ENCODE measurements at places on chromosomes 7 and 10.

DNA sequence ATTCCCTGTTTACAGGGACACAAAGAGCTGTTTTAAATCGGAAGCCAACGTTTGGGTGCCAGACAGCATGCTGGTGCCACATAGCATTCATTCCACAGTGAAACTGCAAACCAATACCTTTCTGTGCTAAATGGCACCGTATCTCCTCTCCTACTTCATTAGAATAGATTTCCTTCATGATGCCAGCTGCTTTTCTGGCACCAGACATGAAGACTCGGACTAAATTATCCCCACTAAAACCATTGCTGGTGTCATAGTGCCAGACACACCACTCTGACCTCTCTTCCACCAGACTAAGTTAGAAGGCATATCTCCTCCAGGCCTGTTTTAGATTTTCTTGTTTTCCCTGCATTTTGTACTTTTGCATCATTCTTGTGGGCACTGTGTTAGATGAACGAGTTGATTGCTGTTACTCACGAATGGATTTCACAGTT is 155.1 kb downstream of the ETV1 start:
- no peak for DNase-seq

GRCh38 chr7:157760004-157760730 is 423.4 kb downstream of the DNAJB6 start:
- DNase-seq = no peak

DNA sequence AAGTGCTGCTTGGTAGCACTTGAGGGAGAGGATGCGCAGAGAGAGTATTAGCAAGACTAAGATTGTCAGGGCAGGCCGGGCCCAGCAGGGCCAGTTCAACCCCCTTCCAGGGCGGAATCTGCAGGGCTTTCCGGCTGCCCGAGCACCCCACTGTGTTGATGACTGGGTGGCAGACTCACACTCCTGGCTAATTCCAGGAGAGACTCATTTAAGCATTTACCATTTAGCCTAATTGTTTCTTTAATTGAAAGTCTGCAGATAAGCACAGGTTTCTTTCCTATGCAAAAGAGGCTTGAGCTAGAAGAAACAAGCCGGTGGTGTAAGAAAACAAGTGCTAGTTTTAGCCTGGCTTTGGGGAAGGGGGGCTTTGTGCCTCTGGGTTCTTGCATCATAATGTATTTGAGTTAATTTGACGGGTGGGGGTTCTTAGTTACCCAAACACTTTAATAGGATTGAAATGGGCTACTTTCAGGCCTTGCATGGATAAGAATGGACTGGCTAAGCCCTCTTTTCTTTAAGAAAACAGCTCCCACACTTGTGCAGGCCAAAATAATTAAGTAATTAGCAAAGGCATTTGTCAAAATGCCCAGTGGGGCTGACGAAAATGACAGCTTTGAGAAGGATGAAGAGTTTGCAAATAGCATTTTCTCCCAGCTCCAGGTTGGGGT is 201.3 kb downstream of the MYOF start:
- DNase-seq = no peak

- no peak for DNase-seq
Measured at GRCh38 chr7:25087855-25088254, 37.2 kb downstream of the CYCS start.

DNA sequence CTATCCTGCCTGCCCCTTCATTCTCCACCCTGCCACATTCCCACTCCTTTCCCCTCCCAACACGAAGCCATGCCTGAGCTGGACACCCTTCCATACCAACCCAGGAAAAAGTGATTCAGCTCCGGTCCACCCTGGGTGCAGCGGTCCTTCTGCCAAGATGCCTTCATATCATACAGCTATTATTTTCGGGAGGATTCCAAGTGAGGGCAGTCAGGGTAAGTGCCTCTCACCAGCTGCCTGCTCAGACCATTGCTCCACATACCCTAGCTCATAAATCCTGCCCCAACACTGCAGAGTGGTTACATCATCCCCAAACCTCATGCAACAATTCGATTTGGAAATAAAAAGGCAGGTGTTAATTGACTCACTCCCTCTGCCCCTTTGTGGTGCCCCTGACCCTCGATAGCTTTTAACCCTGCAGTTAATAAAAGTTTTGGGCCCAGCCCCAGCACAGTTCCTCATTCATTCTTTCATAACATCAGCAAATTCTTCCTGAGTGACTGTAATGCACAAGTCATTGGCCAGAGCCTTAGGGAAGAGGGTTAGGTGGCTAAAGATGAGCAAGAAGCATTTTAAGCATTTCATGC is 42.6 kb downstream of the ZNF503 start:
- peak; percentile 26 for DNase-seq

- no peak for DNase-seq
Measured at GRCh38 chr10:28316696-28317095, 13.8 kb upstream of the MPP7 start.

GRCh38 chr7:157224627-157225026 is 85.9 kb downstream of the UBE3C start:
- DNase-seq = no peak

DNA sequence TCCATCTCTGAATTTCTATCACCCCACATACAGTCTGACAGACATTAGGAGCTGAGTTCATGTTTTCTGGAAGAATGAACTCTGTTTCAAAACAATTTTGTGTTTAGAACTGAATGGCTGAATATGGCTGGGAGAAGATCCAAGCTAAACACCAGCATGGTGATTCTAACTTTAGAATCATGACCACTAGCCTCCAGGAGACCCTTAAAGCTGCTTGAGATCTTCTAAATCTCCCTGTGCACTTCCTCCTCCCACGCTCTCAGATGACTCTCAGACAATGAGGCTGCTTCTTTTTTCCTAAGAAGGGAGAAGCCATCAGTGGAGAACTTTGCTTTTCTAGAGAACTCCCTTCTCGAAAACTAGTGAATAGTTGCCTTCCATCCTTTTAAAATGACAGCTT is 711.2 kb downstream of the GRID1 start:
- no peak for DNase-seq

GRCh38 chr10:77027141-77027540 is 610.5 kb downstream of the KCNMA1 start:
- no peak for DNase-seq

DNA sequence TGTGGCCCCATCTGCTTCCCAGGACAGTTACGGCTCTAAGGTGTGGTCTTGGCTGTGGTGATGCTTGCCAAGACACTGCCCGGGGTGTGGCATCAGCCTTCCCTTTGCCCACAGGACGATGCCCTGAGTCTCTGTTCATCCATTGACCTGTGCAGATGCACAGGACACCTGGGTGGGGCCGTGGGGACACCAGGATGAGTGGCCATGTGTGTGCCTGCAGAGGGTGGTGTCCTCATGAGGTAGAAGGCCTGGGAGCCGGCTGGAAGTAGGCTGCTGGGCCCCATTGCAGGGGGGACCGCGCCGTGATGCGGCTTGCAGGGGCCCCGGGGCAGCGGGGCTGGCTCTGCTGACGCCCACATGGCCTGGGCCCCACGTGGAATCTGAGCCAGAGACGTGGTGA is 22.4 kb upstream of the PWWP2B start:
- DNase-seq = no peak

DNA sequence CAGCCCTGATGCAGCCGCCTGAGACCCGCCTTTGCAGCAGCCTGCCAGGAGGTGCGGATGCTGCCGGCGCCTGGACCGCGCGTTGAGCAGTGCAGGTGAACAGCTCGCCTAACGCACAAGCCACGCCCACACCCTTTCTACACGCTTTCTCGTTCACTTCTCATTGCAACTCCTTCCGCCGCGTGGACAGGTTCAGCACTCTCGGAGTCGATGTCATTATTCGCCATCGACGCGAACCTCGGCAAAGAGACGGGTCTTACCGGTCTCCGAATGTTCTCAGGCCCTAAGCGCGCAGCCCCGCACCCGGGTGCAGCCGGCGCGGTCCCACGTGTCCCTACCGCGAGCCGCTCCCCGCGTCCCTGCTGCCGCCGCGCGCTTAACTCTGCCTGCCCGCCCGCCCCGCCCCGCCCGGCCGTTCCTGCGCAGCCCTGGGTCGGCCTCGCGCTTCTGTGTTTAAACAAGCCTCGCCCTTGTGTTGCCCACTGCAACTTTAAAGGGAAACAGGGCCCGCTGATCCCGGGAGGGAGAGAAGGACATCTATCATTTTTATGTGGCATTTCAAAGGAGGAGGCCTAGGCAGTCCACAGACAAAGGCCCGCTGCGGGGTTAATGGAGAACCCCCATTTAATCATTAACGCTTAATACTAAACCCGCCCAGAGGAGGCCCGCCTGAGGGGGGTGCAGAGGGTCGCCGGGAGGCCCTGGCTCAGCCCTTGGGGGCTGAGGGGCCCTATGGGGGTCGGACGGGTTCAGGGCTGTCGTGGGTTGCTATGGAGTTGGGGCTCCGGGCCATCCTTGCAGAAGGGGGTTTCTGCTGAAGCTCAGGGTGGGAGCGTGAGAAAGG is 128.5 kb downstream of the WDR11 start:
- DNase-seq = peak; percentile 71

- DNase-seq = no peak
Measured at GRCh38 chr7:155402941-155403340, 55.0 kb upstream of the EN2 start.

GRCh38 chr7:77309714-77310220 is 106.4 kb downstream of the GSAP start:
- DNase-seq = peak; percentile 39

DNA sequence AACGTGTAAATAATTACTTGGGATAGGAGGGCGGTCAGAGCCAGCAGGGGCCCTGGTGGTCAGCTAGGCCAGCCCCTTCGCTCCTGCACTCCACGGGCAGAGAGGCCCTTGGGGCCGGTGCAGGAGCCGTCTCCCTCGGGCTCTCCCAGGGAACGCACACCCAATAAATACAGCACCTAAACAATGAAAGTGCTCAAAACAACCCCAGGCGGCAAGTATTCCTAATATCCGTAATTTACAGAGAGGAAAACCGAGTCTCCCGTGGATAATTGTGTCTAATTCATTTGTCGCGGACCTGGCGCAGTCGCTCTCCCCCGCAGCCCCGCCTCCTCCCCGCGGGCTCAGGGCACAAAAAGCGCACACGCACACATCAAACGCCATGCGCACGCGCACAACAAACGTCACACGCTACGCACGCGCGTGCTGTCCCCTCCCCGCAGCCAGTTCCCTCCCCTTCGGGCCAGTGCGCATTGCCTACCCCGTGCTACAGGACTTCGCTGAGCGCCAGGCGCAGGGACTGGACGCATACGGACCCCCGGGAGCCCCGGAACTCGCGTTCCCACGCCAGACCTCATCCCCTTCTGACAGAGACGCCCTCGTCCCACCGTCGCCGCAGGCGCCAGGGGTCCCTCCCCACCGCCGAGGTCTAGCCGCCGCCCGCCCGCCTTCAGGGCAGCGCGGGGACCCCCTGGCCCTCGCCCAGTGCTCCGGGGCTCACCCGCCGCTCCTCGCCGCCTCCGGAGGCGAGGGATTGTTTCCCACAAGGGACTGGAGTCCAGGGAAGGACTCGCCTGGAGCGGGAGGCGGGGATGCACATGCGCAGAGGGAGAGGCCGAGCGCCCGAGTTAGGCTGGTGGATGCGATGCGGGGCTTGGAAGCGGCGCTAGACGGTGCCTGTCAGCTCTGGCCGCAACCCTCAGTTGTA is at the start of gene ZNF248:
Gene ZNF248 (minus strand): TSS at position 324 of the 925 bp plus-strand sequence. CDS start 1,300 bp downstream, outside the sequence.
- DNase-seq = peak; percentile 96

DNA sequence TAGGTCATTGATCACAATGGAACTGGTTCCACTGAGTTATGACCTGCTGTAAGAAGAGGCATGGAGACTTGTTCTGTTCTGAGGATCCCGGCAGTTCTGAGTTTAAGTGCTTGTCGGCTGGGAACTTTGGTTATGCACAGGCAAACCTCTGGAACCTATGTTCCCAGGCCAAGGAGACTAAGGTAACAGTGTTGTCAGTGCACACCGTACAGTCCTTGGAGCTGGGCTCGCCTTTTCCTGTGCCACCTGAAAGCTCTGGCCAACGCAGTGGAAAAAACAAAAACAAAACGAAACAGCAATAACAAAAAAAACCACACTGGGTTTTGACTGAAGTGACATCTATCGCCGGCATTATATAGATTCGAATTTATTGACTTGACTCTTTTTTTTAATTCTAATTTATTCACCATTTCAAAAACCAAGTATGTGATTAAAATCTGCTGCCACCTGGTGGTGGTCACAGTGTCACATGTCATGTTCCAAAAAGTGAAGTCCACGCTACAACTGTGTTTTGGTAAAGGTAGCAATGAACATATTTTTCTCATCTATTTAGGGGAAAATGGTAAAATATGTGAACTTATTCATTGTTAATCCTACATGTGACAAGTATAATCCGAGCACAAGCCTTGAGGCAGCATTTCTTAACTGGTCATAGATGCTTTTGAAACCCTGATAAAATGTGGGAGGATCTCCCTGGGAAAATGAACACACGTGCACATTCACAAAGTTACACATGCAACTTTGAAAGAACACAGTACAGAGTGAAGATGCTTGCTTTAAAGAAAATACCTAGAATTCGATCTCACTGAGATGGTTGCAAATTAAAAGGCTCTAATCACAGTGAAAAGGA is 113.8 kb upstream of the PPP2R2D start:
- peak; percentile 29 for DNase-seq

GRCh38 chr7:18855796-18856195 is 261.6 kb downstream of the TWIST1 start:
- no peak for DNase-seq

- no peak for DNase-seq
Measured at GRCh38 chr10:52129410-52130178, 184.5 kb upstream of the DKK1 start.

DNA sequence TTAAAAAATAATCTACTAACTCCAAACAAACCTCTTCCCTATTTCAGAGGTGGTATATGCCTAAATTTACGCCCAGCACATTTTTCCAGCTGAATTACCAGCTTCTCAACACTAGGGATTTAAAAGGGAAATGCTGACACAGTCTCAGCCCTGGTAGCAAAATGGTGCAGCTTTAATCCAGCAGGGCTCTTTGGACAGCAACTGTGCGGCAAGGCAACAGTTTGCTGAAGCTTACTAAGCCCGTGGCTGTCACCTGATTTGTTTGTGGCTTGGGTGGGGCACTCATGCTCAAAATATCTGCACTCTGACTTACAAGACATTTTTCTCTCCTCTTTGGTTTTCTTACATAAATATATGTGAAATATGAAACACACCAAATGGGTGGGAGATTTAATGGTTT is 206.7 kb downstream of the POU6F2 start:
- DNase-seq = no peak

DNA sequence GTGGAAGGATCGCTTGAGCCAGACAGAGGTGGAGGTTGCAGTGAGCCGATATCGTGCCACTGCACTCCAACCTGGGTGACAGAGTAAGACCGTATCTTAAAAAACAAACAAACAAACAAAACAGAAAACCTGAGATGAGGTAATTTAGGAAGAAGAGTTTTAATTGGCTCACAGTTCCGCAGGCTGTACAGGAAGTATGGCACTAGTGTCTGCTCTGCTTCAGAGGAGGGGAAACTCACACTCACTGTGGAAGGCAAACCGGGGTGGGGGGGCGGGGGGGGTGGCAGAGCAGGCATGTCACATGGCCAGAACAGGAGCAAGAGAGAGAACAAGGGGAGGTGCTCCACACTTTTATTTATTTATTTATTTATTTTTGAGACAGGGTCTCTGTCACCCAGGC is 5.1 kb downstream of the UBE2D4 start:
- DNase-seq = no peak

- DNase-seq = peak; percentile 73
Measured at GRCh38 chr7:27767374-27767773, 27.4 kb downstream of the TAX1BP1 start.

GRCh38 chr10:84264611-84265141 is 19.8 kb downstream of the RGR start:
- peak; percentile 65 for DNase-seq

GRCh38 chr10:124917428-124918190 is 24.3 kb upstream of the ZRANB1 start:
- DNase-seq = peak; percentile 11

GRCh38 chr10:123759501-123760031 is 93.4 kb downstream of the GPR26 start:
- DNase-seq = no peak

- no peak for DNase-seq
Measured at GRCh38 chr7:31896925-31897324, 173.3 kb downstream of the PDE1C start.

Measured in LoVo (cell line).